ENCODE measurements at places on chromosomes 2 and 18. TPM values are rescaled to one million over a fixed set of nuclear protein-coding genes. Genes with fewer than 3 reads are reported as not detected.
A peak's percentile ranks its signal among the peaks of the same experiment; 100 is the strongest.

GRCh38 chr2:65407240-65407639 lies 25.2 kb downstream of the SPRED2 start:
- no peak for DNase-seq

- peak; percentile 58 for DNase-seq
These were observed 70.3 kb downstream of the POLR1A start for GRCh38 chr2:86035376-86035882.

DNA sequence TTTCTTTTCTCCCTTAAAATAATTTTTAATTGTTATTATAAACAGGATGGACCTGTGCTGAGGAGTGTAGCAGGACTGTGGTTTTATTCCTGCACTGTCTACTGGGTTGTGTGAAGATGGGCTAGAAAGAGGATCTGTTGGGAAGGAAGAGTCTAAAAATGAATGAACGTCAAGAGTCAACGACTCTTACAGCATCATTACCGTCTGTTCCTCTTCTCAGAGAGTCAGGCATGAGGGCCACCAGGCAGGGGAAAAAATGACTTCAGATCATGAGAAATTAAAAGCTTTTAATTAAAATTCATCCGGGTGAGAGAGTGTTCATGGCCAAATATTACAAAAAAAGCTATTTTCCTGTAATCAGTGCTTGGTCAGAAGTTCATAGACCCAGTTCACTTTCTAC lies 32.6 kb downstream of the SRSF7 start:
- DNase-seq = no peak

- no peak for DNase-seq
These were observed 66.3 kb downstream of the EMX1 start for GRCh38 chr2:72983500-72984161.

DNA sequence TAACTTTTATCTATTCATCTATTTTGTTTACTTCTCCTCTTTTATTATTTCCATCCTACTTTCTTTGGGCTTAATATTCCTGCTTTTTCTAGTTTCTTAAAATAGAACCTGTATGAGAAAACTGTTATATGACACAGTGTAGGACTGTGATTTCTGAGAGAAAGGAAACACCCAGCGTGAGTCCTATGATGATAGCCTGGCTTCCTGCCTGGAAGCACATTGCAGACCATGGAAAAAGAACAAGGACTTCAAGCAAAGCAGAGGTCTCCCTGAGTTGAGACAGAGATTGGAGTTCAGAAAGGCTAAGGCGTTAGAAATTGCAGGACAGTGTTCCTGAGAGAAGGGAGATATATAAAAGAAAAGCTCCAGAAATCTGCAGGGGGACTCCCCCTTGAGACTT lies 7.8 kb downstream of the RBM44 start:
- DNase-seq = no peak

DNA sequence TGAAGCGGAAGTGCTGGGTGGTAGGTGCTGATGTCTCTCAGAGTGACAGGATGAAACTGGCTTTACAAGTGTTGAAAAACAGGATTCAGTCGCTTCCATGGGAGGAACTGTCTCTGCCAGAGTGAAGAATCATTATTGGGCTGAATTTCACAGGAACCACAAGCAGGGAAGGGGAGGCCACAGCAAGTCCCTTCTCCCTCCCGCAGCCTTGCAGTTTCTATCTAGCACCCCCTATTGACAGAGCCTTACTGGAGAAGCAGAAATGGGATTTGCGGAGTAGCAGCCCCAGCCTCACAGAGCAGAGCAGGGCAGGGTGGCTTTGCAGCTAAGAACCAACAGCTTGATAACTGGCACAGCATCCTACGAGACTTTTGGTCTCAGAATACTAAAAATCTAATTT lies 33.3 kb upstream of the RMP24 start:
- DNase-seq = no peak

- no peak for DNase-seq
These were observed 206.0 kb upstream of the PARD3B start for GRCh38 chr2:204339212-204339715.

Gene CNTNAP5
- total RNA-seq = not detected

- DNase-seq = no peak
These were observed 54.6 kb downstream of the FANCL start for GRCh38 chr2:58186501-58186900.

DNA sequence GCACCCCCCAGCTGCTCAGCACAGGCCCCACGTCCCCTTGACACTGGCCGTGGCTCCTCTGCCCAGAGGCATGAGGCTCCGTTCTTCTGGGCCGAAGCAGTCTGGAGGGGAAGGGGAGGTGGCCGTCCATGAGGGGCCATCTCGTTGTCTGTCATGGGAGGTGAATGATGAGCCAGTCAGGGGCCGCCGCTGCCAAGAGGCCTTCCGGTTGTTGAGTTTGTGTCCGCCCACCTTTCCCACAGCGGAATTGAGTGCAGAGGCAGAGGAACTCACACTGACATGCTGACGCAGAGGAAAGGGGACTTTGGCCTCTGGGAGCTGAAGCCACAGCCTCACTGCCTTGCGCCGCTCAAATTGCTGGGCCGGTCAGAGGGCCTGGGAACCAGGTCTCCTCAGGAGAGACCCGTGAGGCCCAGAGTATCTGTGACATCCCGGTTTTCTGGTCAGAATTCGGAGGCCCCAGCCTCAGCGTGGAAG lies 268.4 kb downstream of the ATAD2B start:
- DNase-seq = no peak

- DNase-seq = peak; percentile 89
These were observed 98.3 kb upstream of the HDAC4 start for GRCh38 chr2:239498981-239499634.
